HS-5 (cell line): ENCODE measurements at places on chromosomes 13 and 19.

DNA sequence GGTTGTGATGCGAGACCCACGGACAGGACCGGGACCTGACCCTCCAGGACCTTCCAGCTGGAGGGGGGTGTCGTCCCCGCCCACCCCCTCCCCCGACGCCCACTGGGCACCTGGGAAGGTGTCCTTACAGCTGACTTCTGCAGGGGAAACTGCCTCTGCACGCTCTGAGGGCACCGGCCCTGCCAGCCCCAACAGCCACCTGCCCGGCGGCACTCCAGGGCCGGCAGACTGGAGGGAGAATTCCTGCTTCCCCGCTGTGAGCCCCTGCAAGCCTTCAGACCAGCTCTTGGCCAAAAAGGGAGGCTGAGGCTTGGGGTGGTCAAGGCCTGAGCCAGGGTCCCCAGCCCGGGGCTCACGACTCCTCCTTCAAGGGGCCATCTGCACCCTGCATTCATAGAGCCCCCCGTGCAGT, 1.2 kb downstream of the CNN2 start:
- no peak for DNase-seq

- no peak for DNase-seq
Measured at GRCh38 chr19:48739404-48740163, 826 bp downstream of the RASIP1 start.

- DNase-seq: no peak
Measured at GRCh38 chr19:13783565-13784500, 9.6 kb downstream of the C19orf53 start.

DNA sequence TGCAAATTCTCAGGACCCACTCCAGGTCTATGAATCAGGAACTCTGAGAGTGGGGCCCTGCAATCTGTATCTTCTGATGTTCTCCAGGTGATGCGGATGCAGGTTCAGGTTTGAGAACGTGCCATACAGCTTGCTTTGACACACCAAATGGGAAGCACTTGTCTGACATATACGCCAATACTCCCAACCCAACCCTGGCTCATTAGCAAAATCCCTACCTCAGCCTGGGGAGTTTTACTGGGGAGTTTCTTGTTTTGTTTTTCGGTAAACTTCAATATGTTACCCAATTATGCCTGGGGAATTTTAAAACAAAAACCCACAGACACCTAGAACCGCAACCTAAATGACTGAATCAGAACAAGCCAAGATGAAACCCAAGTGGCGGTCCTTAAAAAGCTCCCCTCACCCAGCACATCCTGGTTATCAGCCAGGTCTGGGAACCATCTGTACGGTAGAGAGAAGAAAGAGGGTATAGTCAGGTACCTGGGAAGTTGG, 41.2 kb downstream of the ABCC4 start:
- no peak for DNase-seq

DNA sequence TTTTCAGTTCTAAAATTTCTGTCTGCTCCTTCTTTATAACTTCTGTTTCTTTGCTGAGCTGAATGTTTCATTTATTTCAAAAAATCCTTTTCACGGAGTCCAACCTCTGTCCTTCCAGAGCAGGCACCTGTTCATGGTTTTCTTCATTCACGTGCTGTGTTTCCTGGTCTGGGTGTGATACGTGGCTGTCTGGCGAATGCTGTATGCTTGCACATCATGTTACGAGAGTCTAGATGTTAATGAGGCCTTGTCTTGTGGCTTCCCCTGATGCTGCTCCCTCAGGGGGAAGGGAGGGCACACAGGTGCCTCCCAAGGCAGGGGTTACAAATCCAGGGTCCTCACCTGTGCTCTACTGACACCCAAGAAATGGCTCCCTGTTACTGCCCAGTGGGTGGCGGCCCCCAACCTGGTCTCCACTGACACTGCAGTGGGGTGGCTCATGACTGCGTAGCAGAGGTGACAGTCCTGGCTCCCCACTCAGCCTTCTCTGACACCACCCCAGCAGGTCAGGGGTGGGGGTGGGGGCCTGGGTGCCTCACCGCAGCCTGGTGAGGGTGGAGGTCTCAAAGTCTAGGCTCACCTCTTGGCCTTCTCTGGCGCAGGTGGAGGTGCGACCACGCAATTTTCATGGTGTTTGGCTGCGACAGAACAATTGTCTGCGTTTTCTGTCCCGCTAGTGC, 20.1 kb upstream of the RAB20 start:
- DNase-seq: no peak

DNA sequence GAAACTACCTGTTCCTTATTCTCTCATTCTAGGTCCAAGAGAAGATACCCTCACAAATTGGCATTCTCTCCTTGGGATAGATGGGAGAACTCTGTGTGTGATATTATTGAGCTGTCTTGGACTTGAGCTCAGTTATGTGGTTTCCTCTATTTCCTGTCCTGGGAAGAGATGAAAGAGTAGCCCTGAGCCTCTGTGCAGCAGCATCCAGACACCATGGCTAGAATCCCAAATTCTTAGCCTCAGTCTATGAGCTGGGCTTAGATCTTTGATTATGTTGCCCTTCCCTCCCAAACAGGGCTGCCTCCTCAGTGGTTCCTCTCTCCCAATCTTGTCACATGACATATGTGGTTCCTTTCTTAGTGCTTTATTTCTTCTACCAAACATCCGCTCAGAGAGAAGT, 290.7 kb downstream of the SPRY2 start:
- no peak for DNase-seq

DNA sequence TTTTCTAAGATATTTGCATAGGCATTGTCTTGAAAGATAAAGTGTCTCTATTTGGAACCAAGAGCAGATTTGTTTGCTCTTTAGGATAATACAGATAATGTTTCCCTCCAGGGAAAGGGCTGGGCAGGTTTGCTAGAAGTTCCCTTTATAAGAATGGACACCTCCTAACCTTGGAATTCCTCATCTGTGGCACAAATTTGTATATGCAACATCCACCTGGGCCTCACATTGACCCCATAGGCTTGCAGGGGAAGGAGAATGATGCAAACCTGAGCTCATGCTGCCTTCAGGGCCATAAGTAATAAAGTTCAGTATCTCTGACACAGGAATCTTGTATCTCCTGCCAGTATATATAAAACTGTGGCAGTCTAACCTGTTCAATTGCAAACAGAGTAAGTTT, 508.4 kb upstream of the MIR17HG start:
- no peak for DNase-seq

- no peak for DNase-seq
Measured at GRCh38 chr19:1206864-1207450, 1.4 kb downstream of the STK11 start.

DNA sequence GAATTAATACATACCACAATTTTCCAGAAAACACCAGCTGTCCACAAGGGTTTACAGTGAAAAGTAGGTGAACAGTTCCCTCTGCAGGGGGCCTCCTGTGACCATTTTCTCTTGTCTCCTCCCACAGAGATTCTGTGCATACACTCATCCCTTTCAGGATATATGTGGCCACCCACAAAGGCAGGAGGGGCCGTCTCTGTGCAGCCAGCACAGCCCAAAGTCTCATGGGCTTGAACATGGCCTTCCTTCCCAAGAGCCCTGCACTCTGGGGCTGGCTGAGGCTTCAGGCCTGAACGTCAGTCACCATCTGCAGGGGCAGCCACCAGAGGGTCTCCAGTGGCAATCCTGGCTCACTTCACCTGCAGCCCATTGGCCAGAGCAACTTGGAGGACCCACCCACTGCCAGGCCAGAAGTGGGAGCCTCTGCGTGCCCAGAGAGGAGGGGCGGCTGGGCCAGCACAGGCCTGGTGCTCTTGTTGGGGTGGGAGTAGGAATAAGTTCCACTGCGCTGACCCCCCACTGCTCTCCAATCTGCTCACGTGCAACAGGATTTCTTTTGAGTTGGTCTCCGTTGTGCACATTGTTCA, 25.1 kb downstream of the TMEM161A start:
- DNase-seq: no peak

DNA sequence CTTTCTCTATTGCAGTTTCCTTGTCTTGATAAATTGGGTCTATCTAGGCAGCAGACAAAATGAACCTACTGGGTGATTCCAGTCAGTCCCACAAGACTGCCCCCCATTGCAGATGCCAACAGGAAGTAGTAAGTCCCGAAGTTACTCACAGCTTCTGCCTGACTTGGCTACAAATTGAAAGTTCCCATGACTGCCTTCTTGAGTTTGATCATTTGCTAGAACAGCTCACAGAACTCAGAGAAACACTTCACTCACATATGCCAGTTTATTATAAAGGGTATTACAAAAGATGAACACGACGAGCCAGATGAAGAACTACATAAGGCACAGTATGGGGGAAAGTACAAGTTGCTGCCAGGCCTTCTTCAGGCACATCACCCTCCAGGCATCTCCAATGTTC, 50.0 kb downstream of the TEX26 start:
- no peak for DNase-seq

- no peak for DNase-seq
Measured at GRCh38 chr13:100946588-100946987, 272.0 kb upstream of the TMTC4 start.

GRCh38 chr13:45750566-45750965, 48.4 kb downstream of the CBY2 start:
- no peak for DNase-seq

GRCh38 chr13:42707048-42707447, 74.3 kb upstream of the FAM216B start:
- no peak for DNase-seq

- DNase-seq: no peak
Measured at GRCh38 chr13:110978390-110978789, 63.5 kb upstream of the ANKRD10 start.

- DNase-seq: no peak
Measured at GRCh38 chr19:1873524-1874473, 10.4 kb upstream of the KLF16 start.

DNA sequence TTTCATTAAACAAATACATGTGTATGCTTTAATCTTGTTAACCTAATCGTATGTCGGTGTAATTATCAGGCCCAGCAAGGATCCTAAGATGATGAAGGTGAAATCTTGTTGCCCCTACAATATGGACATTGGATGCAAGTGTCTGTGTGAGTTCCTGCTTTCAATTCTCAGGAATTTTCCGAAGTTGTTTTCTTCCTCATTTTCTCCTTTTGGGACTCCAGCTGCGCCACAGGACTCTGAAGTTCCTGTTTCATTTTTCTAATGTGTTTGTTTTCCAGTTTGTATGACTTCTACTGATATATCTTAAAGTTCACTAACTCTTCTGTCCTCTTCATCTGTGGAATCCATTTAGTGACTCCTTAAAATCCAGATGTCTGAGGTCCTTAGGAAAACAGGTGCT, 11.9 kb upstream of the OR7D2 start:
- DNase-seq: no peak

DNA sequence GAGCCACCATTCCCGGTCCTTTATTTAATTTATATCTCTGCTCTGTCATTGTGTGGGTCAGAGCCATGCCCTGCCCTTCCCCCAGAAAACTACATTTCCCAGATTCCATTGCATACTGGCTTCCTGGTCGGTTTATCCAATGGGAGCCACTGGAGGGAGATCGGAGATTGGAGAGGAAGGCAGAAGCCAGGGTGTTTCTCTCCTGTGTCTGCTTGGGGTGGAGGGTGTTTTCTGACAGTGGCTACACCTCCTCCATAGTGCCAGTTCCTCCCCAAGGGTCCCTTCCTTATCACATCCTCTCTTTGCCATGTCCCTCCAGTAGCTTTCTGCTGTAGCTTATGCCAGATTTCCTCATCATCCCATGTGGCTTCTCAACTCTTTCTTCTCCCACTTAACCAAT, 19.0 kb downstream of the OLFM2 start:
- peak; percentile 35 for DNase-seq

DNA sequence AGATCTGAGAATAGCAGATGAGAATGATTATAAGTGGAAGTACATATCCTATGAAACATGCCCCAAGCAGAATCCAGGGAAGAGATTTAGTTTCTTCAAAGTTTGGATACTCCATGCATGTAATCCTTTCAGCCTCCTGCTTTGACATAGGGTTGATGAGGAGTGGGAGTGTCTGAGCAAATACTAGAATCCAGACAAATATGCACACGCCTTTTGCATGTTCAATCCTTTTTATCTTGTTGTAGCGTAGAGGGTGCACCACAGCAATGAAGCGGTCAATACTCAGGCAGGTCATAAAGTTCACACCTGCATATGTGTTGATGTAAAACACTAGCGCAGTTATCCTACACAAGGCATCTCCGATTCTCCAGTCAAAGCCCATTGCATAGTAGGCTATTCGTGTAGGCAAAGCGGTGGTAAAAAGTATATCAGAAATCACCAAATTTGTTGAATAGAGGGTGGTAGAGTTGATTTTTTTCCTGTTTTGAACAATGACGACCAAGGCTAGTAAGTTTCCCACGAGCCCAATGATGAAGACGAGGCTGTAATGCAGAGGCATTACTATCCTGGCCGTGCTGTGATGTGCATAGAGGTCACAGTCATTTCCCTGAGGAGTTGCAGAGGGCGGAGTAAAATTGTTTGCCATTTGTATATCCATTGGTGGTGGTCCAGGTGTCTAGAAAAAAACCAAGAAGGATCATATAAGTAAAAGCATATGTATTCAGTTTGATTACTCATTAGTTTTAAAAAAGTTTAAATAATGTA, 11.5 kb downstream of the GPR183 start:
- DNase-seq: no peak

GRCh38 chr13:41639955-41640780, 182.8 kb downstream of the RGCC start:
- no peak for DNase-seq

GRCh38 chr13:75769141-75769905, 133.2 kb downstream of the LMO7 start:
- no peak for DNase-seq

GRCh38 chr19:33411621-33412180, 38.2 kb downstream of the CEBPG start:
- no peak for DNase-seq

DNA sequence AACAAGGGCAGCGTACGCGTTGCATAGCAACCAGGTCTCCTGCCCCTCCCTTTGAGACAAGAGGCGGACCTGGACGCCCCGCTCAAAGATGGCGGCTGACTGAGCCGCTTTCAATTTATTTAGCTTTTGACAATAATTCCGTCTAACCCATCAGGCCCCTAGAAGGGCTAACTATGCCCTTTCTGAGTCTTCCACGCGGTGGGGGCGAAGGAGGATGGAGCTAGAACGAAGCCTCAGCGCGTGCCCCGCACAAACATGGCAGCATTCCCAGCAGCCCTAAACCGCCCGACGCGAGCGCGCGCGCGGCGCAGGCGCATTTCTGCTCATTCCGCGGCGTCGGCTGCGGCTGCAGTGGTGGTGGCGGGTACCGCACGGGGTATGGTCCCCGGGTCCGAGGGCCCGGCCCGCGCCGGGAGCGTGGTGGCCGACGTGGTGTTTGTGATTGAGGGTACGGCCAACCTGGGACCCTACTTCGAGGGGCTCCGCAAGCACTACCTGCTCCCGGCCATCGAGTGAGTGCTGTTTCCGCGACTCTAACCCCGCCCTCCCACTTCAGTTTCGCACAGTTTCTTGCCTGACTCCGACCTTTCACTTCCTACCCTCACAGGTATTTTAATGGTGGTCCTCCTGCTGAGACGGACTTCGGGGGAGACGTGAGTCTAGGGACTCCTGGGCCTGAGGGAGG, at the start of gene MED25:
Gene MED25, plus strand, starts transcription at position 326 of the 685 bp plus-strand sequence. Its CDS starts 53 bp downstream, at position 379.
- peak; percentile 88 for DNase-seq

- no peak for DNase-seq
Measured at GRCh38 chr19:47022140-47022536, 2.5 kb downstream of the NPAS1 start.
